ENCODE measurements at places on chromosomes 5 and 9. TPM values are rescaled to one million over a fixed set of nuclear protein-coding genes. Genes with fewer than 3 reads are reported as not detected.

PCDHGB7 gene
- 19.1 TPM for polyA plus RNA-seq

FAXDC2 gene
- polyA plus RNA-seq = 8.4 TPM

LRRC14B gene
- not detected for polyA plus RNA-seq

C9 gene
- not detected for polyA plus RNA-seq

SGCD gene
- 0.94 TPM for polyA plus RNA-seq

PCDHA7 gene
- 0.15 TPM for polyA plus RNA-seq

DMRT3 gene
- not detected for polyA plus RNA-seq

CCIN gene
- polyA plus RNA-seq = 0.54 TPM

GAPT gene
- not detected for polyA plus RNA-seq

TRMT10B gene
- 7.3 TPM for polyA plus RNA-seq

CAMK4 gene
- 4.1 TPM for polyA plus RNA-seq

MYO10 gene
- polyA plus RNA-seq = 8.1 TPM

ADAMTS12 gene
- 4.1 TPM for polyA plus RNA-seq

FOXE1 gene
- polyA plus RNA-seq = 0.03 TPM

FAM219A gene
- polyA plus RNA-seq = 15.7 TPM

TEX10 gene
- 16.7 TPM for polyA plus RNA-seq

FOXD4L6 gene
- 0.05 TPM for polyA plus RNA-seq

INSYN2B gene
- polyA plus RNA-seq = 9.2 TPM

GHR gene
- 0.03 TPM for polyA plus RNA-seq

RASEF gene
- polyA plus RNA-seq = not detected

TLE1 gene
- 33.0 TPM for polyA plus RNA-seq

PCDHB14 gene
- 10.6 TPM for polyA plus RNA-seq

SPATA24 gene
- polyA plus RNA-seq = 7.6 TPM

OLFM1 gene
- polyA plus RNA-seq = 15.9 TPM

NME5 gene
- 4.1 TPM for polyA plus RNA-seq

KCNN2 gene
- not detected for polyA plus RNA-seq

RRAGA gene
- polyA plus RNA-seq = 106 TPM

BHMT gene
- not detected for polyA plus RNA-seq

TNC gene
- 572 TPM for polyA plus RNA-seq

FASTKD3 gene
- 5.4 TPM for polyA plus RNA-seq

WNT8A gene
- polyA plus RNA-seq = not detected

DOCK8 gene
- polyA plus RNA-seq = not detected

PRSS3 gene
- 4.7 TPM for polyA plus RNA-seq

GARIN3 gene
- not detected for polyA plus RNA-seq

SERF1A gene
- 4.2 TPM for polyA plus RNA-seq

CHSY3 gene
- polyA plus RNA-seq = not detected

PCDHB2 gene
- 1.6 TPM for polyA plus RNA-seq
